ENCODE measurements at places on chromosomes 4 and X.
A peak's percentile ranks its signal among the peaks of the same experiment; 100 is the strongest.

GRCh38 chrX:19361701-19362100 lies 18.0 kb downstream of the PDHA1 start:
- DNase-seq = no peak

DNA sequence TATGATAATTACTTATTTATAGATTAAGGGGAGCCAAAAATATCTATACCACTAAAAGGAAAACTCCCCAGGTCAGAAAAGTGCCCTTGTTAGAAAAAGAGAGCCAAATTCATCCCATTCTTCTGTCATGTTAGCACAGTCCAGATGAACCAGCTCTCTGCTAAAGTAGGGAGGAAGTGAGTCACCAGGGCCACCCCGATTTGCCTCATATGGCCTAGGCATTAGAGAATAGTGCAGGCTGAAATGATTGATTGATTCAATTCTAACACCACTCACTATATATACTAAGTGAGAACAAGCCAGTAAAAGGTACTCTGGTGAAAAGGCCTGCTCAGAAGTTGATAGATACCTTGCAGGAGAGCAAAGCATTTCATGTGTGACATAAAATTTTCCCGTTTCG lies 94.5 kb downstream of the SRPX start:
- no peak for DNase-seq

DNA sequence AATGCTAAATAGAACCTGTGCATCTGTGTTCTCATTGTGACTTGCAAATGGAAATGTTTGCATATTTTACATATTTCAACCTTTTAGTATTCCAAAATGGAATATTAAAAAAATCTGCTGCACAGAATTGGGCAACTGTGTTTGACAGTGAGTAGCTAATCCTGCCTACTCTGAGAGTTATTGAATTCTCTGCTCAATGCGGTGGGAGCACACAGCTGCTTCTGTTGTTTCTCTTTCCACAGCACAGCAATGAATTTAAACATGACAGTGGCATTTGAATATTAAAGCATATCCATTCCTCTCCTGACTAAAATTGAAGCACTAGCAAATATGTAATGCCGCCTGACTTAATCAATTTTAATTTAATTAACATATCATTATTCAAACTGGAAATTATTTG lies 366.6 kb downstream of the GASK1B start:
- DNase-seq = no peak

GRCh38 chr4:26525771-26526150 lies 35.5 kb upstream of the CCKAR start:
- DNase-seq = no peak

GRCh38 chr4:189204616-189205015 lies 736.1 kb upstream of the FRG1 start:
- DNase-seq = no peak

DNA sequence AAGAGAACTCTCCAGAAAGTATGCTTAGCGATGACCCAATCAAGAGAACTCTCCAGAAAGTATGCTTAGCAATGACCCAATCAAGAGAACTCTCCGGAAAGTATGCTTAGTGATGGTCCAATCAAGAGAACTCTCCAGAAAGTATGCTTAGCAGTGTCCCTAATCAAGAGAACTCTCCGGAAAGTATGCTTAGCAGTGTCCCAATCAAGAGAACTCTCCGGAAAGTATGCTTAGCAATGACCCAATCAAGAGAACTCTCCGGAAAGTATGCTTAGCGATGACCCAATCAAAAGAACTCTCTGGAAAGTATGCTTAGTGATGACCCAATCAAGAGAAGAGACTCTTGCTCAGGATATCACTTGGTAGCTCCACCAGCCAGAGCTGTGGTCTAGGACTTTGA lies 92.5 kb downstream of the AFAP1 start:
- no peak for DNase-seq

DNA sequence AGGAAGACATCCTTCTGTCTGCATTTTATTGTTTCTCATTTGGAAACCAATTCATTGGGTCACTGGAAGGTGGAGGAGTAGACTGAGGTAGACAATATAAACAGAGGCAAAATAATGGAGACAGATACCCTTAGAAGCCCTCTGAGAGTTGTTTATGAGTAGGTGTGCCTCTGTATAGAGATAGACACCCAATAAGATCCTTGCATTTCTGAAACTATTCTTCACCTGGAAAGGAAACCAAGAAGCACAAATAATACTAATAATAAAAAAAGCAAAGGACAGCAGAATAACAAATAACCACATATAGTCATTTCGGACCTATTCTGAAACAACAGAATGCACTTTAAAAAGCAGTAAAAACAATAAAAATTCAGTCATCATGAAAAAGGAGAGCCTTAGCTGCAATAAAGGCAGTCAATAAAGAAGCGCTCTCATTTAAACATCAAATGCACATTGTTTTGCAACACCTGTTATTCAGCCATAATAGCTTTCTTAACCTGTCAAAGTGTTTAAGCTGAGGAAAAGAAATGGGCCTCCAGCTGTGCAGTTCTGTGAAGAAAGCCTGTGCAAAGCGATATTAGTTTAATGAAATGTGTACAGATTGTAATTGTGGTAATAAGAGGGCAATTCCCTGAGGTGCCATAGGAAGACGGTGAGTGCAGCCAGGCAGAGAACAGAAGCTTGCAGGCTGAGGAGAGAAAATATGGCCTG lies 904.2 kb downstream of the STPG2 start:
- DNase-seq = no peak

GRCh38 chr4:154082760-154083535 lies 294.1 kb upstream of the SFRP2 start:
- peak; percentile 2 for DNase-seq

DNA sequence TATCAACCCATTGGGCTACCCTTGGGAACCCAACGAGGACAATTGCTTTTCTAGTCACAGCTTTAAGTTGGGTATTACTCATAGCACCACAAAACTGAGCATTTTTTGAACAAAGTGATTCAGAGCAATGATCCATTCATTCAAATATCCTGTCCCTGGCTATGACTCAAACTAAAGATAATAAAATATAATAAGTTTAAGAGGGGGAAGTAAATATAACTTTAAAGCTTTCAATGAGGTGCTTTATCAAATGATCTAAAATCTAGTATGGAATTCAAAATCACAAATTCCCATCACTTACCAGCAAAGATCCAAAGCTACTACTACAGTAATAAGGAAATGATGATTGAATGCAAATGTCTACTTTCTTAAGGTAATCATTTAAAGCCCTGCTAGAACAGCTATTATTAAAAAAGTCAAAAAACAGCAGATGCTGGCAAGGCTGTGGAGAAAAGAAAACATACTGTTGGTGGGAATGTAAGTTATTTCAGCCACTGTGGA lies 39.8 kb upstream of the S100G start:
- DNase-seq = no peak

Measured in suppressor macrophage (primary cell).